Dermis microvascular lymphatic vessel endothelial cell (primary cell): ENCODE measurements at places on chromosomes 2 and 18. TPM values are rescaled to one million over a fixed set of nuclear protein-coding genes. Genes with fewer than 3 reads are reported as not detected.

LCT gene
- not detected in 2 replicates for total RNA-seq

KIF1A gene
- total RNA-seq = under 0.01 TPM in 2 replicates

TXNL4A gene
- 42.0 and 45.3 TPM in 2 replicates for total RNA-seq

EGR4 gene
- not detected in 2 replicates for total RNA-seq

PROKR1 gene
- under 0.01 TPM in 2 replicates for total RNA-seq

IWS1 gene
- total RNA-seq = 21.7 and 26.2 TPM in 2 replicates

ZNF532 gene
- total RNA-seq = 33.1 and 45.0 TPM in 2 replicates

HOXD12 gene
- total RNA-seq = not detected in 2 replicates

IRS1 gene
- under 0.01 TPM in 2 replicates for total RNA-seq

IL1F10 gene
- total RNA-seq = not detected in 2 replicates
